NK-92 treated with Interleukin-12 subunit alpha and Interleukin-12 subunit beta, amount 100 ng/mL, for 24 hours (cell line): ENCODE measurements at places on chromosomes 4 and X.

DNA sequence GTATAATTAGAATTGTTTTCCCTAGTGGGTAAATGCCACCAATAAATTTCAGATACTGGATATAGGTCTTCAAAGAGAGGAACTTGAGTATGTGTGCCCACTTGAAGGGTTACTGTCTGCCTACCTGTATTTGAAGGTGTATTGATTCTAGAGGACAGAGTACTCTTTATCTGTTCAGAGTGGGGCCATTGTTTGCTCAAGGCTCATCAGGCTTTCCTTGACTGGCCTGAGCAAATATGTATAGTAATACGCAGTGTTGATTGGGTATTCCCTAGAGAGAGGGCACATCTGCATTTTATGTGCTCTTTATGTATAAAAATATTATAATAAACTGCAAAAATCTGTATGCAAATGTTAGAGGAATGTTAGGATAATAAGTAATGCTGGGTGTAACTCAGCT, 23.7 kb downstream of the RP2 start:
- DNase-seq: no peak

- DNase-seq: no peak
These were observed 1.5 kb downstream of the GSX2 start for GRCh38 chr4:54101190-54102041.

DNA sequence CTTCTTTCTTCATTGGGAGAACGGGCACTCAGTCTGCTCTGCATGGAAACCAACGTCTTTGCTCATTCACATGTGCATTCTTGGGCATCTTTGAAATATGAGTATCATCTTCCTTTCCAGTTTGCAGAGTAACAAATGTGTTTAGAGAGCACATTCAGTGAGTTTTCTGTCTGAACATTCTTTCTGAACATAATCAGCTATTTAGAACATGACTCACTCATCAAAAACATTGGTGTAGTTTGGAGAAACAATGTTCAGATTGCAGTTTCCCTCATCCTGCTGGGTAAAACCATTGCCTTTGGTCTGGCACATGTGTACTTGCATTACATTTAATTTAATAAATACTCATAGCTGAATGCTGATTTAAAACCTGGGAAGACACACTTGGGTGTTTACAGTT, 81.5 kb upstream of the F9 start:
- DNase-seq: no peak

DNA sequence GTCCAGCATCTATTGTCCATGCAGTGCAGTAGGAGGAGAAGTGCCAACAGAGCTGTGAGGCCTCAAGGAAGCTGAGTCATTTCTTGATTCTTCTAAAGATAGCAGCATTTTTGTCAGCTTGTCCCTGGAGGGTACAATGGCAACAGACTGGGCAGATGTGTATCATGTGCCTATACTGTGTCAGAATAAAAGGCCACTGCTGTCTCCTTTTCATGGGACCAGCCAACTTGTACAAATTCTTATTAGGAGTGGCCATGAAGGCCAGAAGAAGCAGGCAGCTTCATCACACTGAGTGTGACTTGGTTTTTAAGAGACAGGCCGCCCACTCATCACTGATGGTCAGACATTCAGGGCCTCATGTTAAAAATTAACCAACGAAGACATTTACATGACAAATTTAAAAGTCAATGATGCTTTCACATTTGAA, 185.0 kb upstream of the FAM241A start:
- DNase-seq: no peak

GRCh38 chrX:39952989-39953388, 144.8 kb downstream of the BCOR start:
- no peak for DNase-seq

- DNase-seq: no peak
These were observed 133.0 kb downstream of the KLHL8 start for GRCh38 chr4:87087420-87087819.

DNA sequence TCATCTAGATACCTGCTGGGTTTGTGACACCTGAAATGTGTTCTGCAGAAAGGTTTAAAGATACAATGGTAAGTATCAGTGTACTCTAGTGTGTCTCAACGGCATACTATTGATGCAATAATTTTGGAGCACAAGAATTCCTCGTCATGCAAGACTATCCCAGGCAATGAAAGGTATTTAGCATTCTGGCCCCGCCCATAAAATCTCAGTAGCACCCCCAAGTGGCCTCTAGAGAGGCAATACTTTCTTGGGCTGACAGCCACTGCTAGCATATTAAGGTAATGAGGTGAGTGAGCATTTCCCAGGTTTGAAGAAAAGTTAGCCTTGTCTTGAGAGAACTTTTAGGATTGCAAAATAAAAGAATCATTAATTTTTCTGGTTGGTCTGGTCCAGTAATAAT, 24.0 kb downstream of the TAB3 start:
- DNase-seq: no peak

GRCh38 chrX:65866773-65867172, 173.1 kb downstream of the VSIG4 start:
- DNase-seq: no peak

- DNase-seq: no peak
These were observed 557.4 kb upstream of the FTHL17 start for GRCh38 chrX:31629195-31629594.

DNA sequence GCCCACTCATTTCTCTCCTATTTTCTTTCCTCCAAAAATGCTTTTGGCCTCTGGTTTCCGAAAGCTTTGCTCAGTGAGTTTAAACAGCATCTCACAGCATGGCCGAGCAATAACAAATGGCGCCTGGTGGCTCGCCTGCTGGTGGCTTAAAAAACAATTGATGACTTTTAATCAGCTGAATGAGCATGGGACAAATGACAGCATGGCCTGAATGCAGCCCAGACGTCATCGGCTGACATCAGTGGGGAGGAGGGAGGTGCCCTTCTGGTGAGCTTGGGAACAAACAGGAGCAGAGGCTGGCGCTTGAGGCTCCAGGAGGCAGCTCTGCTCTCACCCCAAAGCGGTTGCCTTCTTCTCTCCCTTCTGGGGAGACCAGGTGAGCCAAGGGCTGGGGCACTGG, 286.4 kb downstream of the BCOR start:
- no peak for DNase-seq

DNA sequence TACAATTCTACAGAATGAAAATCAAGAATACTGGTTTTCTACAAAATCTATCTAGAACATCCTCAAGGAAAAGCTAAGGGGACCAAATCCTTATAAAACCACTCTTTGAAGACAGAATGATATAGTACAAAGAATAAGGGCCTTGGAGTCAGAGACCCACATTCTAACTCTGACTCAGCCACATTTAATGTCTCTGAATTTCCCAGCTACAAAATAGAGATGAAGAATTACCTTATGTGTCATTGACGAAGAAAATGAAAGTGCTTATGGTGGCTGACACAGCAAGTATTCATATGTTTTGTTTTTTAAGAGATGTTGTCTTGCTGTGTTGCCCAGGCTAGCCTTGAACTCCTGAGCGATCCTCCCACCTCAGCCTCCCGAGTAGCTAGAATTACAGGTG, 35.9 kb upstream of the CXorf38 start:
- no peak for DNase-seq

DNA sequence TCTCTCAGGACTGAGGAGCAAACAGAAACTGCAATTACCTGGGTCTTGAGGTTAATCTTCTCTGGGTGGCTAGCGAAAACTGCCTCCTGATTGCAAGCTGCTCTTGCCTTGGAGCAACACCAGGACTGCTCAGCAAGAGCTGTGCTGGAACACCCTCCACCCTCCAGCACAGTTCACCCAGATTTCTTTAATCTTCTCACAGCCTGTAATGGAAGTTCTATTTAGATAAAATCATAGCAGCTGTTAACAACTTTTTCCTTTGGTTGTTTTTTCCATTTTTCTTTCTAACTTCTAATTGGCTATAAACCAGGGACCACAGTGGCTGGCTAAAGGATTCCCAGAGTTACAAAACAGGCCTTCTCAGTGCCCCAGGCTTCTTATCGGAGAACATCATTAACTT, 36.3 kb downstream of the OPHN1 start:
- DNase-seq: no peak

- DNase-seq: no peak
These were observed 13.5 kb upstream of the FGG start for GRCh38 chr4:154625971-154626370.

GRCh38 chr4:10731162-10731561, 46.6 kb upstream of the CLNK start:
- no peak for DNase-seq

- no peak for DNase-seq
These were observed 454.9 kb downstream of the SPRY1 start for GRCh38 chr4:123851521-123851920.

DNA sequence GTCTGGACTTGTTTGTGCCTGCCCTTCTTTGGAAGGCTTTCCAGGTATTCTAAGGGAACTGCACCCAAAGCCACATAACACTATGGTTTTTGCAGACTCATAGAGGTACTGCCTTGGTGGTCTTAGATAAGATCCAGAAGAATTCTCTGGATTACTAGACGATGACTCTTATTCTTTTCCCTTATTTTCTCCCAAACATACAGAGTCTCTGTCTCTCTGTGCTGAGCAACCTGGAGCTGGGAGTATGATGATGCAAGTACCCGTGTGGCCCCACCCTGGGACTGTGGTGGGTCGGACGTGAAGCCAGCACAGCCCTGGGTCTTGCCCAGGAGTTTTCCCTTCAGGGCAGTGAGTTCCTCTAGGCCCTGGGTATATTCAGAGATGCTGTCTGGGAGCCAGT, 1342.4 kb upstream of the TENM3 start:
- no peak for DNase-seq

DNA sequence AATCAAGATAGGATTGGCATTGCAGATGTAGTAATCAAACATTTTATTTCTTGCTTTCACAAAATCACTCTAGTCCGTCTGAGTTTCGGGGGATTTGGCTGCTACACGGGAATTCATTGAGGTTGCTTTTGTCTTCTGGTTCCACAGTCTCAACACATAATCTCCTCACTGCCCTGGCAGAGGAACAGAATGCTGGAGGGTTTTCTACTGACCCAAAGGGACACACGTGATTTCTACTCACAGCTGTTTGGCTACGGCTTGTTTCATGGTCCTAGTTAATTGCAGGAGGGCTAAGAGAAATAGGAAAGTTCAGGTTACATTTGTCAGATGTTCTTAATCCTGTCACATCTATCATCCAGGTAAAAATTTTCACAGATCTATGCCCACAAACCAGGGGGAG, 1811.6 kb downstream of the ARAP2 start:
- DNase-seq: no peak

DNA sequence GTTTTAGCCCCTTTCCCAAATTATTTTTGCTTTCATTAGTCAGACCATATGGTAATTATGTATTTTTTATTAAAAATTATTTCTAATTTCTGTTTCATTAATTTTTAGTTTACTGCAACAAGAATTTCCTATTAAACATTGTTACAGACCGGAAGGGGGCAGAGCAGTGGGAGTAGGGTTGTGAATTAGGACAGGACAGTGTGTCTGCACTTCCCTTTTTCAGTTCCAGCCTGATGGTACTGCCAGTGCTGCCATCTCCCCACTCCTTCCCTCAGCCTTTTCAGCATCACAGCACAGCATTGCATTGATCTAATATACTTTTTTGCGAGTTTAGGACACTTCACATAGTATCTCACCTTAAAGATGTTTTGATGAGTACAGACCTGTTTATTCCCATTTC, 76.5 kb downstream of the STIM2 start:
- DNase-seq: no peak

DNA sequence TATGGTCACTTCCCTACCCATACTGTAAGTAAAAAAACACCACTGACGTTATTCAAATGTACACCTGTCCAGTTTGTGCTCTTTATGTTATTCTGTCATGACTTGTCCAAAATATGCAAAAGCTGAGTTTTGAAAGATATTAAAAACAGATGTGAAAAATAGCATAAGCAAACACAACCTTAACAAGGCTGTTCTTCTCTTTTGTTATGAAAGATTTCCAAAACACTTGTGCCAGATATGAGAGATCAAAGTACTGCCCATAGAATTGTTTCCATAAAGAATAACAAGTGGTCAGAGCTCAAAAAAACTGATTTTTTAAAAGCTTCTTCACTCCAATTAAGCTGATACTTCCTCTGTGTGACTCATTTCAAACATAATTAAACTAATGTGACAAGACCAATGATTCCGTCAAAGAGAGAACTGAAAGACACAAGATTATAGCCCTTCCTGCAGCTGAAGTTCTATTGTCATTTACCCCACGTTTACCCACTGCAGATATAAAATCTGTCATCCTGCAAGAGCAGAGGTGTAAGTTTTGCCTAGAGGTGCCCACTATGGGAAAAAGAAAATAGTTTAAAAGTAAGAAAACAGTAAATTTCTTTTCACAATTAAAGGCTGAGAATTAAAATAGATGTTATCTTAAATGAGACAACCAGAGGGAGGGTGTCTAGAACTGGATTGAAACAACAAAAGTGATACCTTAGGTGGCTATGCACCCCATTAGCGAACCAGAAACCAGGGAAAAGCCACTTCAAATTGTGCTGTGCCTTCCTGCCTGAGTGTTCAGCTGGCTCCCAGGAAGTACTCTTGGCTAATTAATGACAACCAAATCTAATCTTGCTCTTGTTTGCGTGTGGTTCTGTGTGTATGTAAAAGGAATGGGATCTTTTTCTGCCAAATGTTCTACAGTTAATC, 30.1 kb downstream of the RASSF6 start:
- no peak for DNase-seq

- DNase-seq: no peak
These were observed 78.3 kb downstream of the AR start for GRCh38 chrX:67622053-67622585.

DNA sequence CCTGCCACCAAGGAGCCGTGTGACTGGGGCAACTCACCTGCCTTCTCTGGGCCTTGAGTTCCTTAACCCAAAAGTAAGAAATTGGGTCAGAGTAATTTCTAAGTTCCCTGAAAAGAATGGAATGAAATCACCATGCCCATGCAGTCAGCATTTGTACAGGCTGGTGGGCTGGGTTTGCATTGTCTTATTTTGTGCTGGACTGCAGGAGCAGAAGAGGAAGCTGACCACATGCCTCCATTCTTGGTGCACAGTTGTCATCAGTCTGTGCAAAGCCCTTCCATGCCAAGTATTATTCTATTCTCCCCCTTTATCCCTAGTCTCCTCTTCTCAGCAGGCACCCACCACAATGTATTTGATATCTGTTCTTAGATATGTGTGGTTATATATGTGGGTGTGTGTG, 56.3 kb downstream of the FHDC1 start:
- DNase-seq: no peak

- no peak for DNase-seq
These were observed 16.6 kb downstream of the COQ2 start for GRCh38 chr4:83267830-83268475.

GRCh38 chr4:106627051-106627450, 258.5 kb upstream of the GIMD1 start:
- no peak for DNase-seq

GRCh38 chr4:176354884-176355283, 35.1 kb downstream of the SPCS3 start:
- no peak for DNase-seq

GRCh38 chr4:62513306-62513705, 1313.2 kb downstream of the ADGRL3 start:
- no peak for DNase-seq

GRCh38 chr4:28481565-28481964, 1620.9 kb downstream of the STIM2 start:
- no peak for DNase-seq

- no peak for DNase-seq
These were observed 54.0 kb upstream of the PRDM8 start for GRCh38 chr4:80143307-80143679.

- no peak for DNase-seq
These were observed 147.7 kb upstream of the GYPA start for GRCh38 chr4:144288011-144288903.

- no peak for DNase-seq
These were observed 54.7 kb downstream of the ANAPC10 start for GRCh38 chr4:145043306-145043705.
